Suprapubic skin (tissue), 4 donors: ENCODE measurements at places on chromosomes 5 and 9. TPM values are rescaled to one million over a fixed set of nuclear protein-coding genes. Genes with fewer than 3 reads are reported as not detected.

ROR2 gene
- 4.0 TPM for total RNA-seq

LEAP2 gene
- total RNA-seq = 2.9 TPM

GRCh38 chr5:157486861-157487260 lies 26.8 kb downstream of the NIPAL4 start:
- DNase-seq = no peak

DNA sequence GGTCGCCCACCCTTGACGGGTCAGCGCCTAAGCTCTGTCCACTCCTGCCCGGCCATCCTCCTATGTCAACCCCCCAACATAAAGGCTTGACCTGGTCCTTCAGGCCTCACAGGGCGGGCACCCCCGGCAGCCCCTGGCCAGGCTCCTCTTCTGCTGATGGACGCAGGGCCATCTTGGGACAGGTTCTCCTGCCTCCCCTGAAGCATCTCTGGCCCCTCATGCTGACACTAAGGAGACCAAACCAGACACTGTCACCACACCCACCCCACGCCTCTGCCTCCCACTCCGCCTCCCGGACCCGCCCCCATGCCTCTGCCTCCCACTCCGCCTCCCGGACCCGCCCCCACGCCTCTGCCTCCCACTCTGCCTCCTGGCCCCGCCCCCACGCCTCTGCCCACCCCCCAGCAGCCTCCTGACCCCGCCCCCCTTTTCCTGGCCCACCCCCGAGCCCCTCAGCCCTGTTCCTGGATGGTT lies 6.8 kb downstream of the OBP2A start:
- DNase-seq = peak; percentile 46

GRCh38 chr5:173327948-173328843 lies at the start of gene STC2:
Gene STC2, minus strand, starts transcription at chr5:173328414. Its CDS starts 221 bp downstream, at chr5:173328193.
- peak; percentile 78 for DNase-seq

CDC20B gene
- not detected for total RNA-seq

GRCh38 chr9:95822583-95823431 lies 52.7 kb upstream of the ERCC6L2 start:
- no peak for DNase-seq

XRCC4 gene
- 6.0 TPM for total RNA-seq

ZNF454 gene
- 0.52 TPM for total RNA-seq

- no peak for DNase-seq
Observed at GRCh38 chr9:133564451-133565116, 30.1 kb downstream of the ADAMTSL2 start.

DNA sequence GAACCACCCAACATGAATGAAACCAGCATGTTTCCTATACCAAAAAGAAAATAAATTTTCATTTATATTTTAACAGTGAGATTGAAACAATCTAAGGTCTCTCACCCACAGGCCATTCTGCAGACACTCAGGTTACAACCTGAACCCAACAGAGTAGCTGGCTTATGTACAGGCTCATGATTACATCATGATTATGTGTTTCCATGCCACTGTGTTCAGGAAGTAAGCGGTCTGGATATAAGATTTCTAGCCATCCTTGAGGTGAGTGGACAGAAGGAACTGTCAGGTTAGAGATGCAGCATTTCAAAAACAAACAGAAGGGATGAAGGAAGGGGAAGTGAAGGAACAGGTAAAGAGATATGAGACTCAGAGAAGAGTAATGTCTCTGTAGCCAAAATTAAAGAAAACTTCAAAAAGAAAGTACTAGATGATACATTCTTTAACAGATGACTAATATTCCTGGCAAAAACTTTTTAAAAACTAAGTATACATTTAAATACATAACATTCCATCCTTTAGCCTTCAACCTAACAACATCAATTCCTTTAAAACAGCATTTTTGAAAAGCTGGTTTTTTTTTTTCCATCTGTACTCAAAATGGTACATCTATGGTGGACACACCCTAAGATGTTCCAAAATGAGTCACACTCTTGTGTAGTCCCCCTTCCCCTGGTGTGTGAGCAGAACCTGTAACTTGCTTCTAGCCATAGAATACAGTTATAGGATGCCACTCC lies 119.8 kb downstream of the LPAR1 start:
- no peak for DNase-seq

- no peak for DNase-seq
Observed at GRCh38 chr5:84564321-84565075, 179.8 kb upstream of the EDIL3 start.

- DNase-seq = no peak
Observed at GRCh38 chr5:159050316-159051143, 49.2 kb downstream of the EBF1 start.

BAG1 gene
- 68.3 TPM for total RNA-seq

DNA sequence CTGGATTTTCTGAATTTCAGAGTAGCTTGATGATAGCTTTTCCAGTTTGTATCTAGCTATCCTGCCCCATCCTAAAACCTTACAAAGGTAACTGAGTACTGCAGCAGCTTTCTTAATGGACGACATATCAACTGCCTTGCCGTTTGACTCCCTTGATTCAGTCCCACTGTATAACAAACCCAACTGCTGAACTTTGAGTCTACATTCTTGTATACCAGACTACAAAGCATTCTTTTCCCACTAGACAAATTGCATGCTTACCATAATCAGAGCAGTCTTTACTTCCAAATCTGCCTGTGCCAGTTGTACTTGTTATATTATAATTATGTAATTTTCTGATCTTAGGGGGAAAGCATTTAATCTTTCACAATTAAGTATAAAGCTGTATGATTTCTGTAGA lies 47.3 kb downstream of the ANKRD31 start:
- DNase-seq = no peak

DNA sequence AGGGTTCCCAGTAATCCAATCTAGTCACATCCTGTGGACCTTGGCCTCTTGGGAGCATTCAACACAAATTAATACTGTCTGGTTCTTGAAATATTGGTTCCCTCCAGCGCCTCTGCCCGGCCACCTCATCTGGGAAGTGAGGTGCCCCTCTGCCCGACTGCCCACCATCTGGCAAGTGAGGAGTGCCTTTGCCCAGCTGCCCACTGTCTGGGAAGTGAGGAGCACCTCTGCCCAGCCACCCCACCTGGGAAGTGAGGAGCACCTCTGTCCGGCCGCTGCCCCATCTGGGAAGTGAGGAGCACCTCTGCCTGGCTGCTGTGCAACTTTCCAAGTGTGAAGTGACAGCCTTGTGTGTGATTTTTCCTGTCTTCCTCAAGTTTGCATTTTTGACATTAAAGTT lies 42.7 kb upstream of the SMIM15 start:
- no peak for DNase-seq

GRCh38 chr5:81154725-81155124 lies 78.4 kb upstream of the CKMT2 start:
- DNase-seq = no peak

FBN2 gene
- 0.81 TPM for total RNA-seq

PCDHA11 gene
- total RNA-seq = 0.93 TPM

GRCh38 chr5:135761746-135762145 lies 72.7 kb upstream of the SLC25A48 start:
- no peak for DNase-seq

GRCh38 chr5:135861641-135862040 lies 27.2 kb downstream of the SLC25A48 start:
- no peak for DNase-seq

DNA sequence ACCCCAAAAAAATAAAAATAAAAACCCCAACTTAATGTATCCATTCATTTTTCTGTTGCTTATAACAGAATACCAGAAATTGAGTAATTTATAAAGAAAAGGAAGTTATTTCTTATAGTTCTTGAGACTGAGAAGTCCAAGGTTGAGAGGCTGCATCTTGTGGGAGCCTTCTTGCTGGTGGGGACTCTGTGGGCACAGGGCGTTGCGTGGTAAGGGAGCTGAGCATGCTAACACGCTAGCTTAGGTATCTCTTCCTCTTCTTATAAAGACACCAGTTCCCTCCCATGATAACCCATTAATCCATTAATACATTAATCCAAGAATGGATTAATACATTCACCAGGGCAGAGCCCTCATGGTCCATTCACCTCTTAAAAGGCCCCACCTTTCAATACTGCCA lies 150.9 kb downstream of the ZSWIM6 start:
- DNase-seq = no peak

MELK gene
- total RNA-seq = 1.8 TPM

- DNase-seq = no peak
Observed at GRCh38 chr9:121838746-121839669, 187.6 kb downstream of the DAB2IP start.

- DNase-seq = no peak
Observed at GRCh38 chr9:109442716-109443115, 55.4 kb downstream of the PTPN3 start.
